Stimulated activated CD4-positive, alpha-beta T cell treated with anti-CD3 and anti-CD28 coated beads, Interleukin-4, amount 100 ng/mL, for 24 hours (primary cell): ENCODE measurements at places on chromosomes 1 and 21.

- no peak for DNase-seq
Observed at GRCh38 chr1:109391626-109392025, 6.1 kb downstream of the SORT1 start.

DNA sequence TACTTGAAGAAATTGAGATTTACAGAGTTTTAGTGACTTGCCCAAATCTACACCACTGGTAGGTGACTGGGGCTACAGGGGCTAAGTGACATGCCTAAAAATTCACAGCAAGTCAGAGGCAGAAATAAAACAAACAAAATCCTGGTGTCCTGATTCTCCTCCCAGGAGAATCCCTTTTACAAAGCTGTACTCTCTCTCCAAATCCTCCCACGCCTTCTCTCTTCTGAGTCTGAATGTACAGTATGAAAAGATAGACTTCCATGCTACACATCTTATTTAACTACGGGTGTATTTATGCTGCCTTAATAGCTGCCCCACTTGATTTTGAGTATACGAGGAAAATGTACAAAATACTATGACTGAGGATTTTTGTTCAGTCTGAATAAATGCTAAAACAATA, 65.4 kb downstream of the SGIP1 start:
- DNase-seq, result no peak

GRCh38 chr1:10675813-10676212, 120.6 kb downstream of the CASZ1 start:
- DNase-seq, result no peak

DNA sequence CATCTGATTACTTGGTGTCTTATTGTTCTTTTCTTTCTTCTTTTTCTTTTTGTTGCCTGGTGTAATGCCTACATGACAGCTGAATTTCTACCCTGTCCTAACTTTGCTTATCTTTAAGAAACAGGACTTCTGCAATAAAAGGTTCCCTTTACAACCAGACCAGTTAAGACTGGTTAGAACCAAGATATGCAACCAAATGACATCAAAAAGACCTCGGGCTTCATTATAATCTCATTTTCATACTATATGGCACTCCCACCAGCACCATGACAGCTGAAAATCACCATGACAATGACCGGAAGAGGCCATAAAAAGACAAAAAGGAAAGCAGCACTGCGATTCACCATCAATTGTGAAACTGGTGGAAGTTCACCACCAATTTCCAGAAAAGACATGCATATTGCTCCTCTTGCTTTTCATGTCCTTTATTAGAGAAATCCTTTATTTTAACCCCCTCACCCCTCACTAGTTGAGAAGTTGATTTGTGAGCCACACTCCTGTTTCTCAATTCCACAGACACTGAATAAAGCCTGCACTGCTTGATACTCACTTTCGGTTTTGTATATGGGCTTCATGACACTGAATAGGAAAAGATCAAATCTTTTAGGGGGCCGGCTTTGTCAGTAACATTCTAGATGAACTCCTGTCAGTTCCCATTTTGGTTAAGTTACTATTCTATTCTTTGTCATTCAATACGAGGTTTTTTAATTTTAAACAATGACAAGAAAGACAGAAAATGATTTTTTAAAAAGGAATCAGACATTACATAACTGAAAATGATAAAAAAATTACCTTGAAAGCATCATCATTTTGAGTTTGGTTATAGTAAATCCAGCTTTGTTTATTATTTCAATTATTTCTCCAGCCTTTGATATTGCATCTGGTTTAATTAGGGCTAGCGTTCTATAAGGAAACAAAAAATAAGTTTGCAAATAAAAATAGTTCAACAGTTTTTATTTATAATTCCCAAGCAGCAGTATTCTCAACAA, 58.1 kb downstream of the NME7 start:
- DNase-seq, result no peak

DNA sequence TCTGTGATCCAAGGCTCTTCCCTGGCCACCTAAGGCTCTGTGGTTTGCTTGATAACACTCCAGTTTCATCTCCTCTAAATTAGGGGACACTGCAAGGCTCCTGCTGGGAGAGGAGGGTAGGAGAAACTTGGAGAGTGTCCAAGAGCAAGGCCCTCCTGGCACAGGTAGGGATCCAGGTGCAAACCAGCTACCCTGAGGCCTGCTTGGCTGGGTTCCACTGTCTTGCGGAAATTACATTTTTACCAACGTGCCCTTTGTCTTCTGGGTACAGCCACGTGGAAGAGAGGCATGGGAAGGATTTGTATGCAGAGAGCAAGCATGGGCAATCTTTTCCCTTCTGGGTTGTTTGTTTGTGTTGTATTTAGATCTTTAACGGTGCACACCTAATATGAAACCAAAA, 132.5 kb downstream of the PRDM2 start:
- DNase-seq, result no peak
